ENCODE measurements at places on chromosomes 6 and 20.

DNA sequence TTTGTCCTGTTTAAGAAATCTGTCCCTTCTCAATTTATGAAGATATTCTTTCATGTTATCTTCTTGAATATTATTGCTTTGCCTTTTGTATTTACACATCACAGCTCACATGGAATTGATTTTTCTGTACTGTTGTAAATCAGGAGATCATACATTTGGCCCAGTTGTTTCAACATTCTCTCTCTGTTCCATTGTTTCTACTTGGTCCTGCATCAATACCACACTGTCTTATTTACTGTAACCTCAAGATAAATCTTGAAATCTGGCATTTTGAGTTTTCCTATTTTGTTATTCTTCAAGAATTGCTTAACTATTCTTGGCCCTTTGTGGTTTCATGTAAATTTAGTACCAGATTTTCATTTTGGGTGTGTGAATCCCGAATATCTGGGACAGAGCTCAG is 121.7 kb upstream of the CCN2 start:
- DNase-seq: peak; percentile 89

DNA sequence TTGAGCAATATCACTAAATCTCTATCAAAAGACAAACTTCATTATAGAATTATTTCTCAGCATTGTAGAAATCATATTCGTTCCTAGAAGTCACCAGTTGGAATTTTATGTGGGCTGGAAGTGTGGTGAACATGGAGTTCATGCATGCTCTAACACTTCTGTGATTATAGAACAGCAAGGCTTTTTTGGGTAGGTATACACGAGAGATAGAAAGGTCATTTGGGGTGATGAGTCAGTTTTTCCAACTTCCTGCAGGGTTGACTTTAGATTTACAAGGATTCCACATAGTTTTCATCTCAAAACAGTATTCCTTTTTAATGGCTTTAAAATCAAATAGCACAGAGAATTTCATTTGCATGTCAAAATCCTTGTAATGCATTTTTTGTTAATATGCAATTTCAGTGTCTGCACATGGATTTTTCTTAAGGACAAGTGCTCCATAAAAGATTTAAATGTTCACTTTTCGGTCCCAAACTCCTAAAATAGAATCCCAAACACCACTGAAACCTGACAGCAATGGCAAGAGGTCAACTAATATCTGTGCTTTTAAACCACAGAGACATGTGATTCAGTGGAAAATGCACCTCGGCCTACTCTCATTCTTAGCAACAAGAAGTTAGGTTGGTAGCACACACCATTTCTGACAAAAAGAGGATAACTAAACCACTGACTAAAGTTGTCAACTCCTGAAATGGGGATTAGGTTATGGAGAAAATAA is 211.0 kb downstream of the MOXD1 start:
- peak; percentile 35 for DNase-seq

DNA sequence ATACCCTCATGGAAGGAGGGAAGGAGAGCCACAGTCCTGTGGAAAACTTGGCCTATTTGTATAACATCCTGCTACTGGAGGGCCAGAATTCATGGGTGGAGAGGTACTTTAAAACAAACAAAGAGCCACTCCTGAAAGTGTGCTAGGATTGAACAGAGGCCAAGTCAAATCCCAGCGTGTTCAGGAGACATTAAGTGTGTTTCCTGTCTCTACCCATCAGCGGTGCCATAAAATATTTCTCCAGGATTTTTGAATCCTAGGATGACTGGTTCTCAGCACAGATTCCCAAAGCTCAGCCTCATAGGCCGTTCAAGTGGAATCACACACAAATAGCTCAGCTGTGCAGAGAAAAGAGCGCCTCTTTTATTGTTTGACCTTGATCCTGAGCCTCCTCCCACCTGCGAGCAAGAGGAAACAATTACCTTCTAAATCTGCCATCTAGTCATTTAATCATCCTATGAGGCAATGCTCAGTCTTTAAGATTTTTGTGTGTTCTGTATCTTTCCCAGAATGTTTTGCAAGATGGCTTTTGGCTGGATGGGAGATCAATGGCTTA is 31.8 kb upstream of the RALGAPA2 start:
- no peak for DNase-seq

DNA sequence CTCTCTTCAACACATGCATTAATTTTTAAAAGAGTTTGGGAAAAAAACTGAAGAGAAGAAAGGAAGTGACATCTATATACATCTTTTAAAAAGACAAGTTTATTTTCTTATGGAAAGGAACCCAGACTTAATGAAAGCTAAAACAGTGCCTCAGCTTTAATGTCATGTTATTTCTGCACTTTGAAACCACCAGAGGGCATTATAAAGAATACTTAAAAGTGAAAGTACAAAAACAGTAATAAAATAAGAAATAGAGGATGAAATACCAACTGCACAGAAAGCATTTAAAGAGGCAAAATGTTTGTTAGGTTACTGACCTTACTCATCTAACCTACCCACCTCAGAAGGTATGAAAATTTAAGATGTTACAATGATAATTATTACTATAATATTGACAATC is 98.8 kb downstream of the HUS1B start:
- DNase-seq: no peak

DNA sequence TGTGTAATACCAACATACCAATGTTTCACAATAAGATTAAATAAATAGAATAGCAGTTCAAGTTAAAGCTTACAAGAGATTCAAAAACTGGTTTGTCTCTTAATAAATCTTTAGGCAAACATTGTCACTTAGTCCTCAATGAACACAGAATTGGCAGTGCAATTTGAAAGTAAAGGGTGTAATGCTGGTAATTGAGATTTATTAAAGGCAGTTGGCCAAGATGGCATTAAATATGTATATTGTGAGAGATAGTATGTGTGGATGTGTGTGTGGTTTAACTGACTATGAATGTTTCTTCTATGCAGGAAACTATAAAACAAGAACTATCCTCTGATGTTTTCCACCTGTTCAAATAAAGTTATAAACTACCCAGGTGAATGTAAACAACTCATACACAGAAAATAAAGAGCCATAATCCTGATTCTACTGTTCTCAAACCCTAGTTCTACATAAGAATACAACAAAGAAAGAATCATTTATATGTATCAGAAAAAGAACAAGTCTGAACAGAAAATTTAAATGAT is 267.9 kb upstream of the PTCHD4 start:
- no peak for DNase-seq

- no peak for DNase-seq
Observed at GRCh38 chr6:93516441-93516840, 97.1 kb upstream of the EPHA7 start.

Data from AG10803 (cell line).